ENCODE measurements at places on chromosomes 12 and 14.

GRCh38 chr14:30657050-30657449 lies 34.9 kb downstream of the SCFD1 start:
- DNase-seq = no peak

DNA sequence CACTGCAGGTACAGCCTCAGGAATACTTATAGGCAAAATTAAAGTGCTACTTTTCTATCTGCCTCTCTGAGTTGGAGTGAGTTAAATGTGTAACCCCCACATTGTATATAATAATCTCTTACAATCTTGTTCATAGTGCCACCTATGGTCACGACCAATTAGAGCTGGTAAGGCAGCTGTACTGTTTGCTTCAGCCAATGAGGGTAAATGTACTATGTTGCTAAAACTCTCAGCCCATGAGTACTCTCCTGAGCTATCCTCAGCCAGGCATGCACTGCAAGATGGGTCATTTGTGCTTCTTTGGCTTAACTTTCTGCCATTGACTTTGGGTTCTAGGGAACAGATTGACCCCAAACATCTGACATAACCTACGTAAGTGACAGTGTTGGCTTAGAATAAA lies 15.0 kb upstream of the MDM2 start:
- no peak for DNase-seq

DNA sequence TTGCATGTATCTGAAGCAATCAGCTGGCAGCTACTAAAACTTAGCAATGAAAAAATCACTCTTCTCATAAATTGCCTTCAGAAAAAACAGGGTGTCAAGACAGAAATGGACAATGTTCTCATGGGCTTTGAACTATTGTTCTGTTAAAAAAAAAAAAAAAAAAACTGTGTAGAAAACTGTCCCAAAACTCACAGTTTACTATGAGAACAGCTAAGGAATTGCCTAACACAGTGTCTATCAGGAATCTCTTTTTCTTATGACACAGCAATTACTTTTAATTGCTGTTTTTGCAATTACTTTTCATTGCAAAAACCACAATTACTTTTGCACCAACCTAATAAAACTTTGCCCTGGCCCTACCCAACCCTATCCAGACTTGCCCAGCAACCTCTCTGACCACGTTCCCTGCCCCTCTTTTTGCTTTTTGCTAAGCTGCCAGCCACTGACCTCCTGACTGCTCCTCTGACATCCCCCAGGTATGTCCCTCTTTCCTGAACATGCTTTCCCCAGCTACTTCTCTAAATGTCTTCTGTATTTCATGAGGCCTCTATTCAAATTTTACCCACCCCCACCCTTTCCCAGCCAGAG lies 68.0 kb upstream of the SLCO1C1 start:
- DNase-seq = no peak

DNA sequence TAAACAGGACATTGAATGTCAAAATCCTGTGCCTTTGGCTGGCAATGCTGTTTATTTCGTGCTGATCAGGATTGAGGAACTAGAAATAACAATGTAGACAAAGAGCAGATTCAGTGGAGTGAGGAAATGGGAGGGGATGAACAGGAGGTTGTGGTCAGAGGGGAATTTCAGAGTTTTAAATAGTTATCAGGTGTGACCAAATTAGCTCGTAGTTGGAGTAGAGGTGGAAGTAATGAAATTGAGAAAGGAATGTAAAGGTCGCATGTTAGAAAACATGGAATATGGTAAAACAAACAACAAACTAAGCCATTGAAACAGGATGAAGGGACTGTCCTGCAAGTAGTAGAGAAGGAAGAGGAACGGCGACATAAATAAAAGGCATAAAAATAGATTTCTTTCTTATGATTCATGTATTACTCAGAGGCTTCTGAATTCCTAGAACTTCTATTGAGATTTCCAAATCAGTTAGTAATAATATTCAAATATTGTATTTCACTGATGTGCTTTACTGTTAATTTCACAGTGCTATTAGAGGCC lies 9.5 kb upstream of the SAV1 start:
- DNase-seq = no peak

DNA sequence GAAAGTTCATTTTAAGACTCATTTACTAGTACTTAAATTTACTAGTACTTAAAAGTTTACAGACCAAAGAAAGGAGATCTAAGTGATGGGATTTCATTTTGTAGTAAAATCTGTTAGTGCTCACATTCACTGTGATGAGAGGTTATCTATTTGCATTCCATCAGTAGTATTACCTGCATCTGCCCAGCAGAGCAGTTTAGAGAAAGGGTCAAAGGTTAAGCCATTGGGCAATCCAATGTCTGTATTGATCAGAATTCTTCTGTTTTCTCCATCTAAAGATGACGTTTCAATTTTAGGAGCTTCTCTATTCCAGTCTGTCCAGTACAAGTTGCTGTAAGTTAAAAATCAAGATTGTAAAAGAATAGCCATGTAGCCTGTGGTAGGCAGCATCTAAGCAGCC lies 18.3 kb downstream of the RTRAF start:
- DNase-seq = no peak

All from nucleus accumbens (tissue), 56 donors.